ENCODE measurements at places on chromosomes 6 and 20.

DNA sequence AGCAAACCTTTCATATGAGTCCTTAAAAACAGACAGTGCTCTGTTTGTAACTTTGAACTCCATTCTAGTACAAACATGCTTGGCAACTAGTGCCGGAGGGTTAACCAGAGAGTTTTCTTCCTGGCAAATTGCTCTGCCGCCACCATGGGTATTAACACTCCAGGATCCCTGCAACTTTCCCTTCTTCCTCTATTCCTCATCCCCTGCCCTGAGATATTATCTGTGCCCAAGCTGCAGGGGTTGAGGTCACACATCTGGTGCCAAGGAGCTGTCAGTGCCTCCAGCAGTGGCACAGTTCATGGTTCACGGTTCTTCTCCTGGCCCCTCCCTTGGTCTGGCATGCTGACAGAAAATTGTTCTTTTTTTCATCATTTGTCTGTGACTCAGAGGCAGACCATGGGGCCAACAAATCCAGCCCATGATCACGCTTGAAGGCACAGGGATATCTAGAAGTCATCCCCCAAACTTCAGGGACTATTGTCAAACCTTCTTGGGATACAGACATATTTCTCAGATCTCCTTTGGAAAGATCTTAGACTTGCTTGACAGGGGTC is 77.5 kb downstream of the ATXN1 start:
- DNase-seq = no peak

GRCh38 chr6:15062516-15063252 is 183.2 kb upstream of the JARID2 start:
- DNase-seq = no peak

DNA sequence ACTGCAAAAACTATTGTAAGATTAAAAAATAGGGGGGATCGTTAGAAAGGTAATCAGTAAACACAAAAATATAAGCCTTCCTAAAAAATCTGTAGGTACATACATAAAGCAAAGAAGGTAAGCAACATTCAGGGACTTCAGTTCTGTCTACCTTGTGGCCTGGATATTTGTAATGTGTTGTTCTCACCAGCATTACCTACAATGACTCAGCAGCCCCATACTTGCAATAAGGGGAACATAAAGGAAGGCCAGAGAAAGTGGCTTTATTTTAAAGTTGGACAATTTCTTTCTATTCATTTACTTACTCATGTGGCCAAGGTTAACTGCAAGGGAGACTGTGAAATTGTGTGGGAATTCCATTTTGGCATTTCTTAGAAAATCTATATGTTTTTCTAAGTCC is 277.2 kb upstream of the PREP start:
- no peak for DNase-seq

GRCh38 chr6:36029464-36029863 is 1.9 kb downstream of the MAPK14 start:
- no peak for DNase-seq

GRCh38 chr6:38968702-38969149 is 79.9 kb upstream of the GLP1R start:
- no peak for DNase-seq

- DNase-seq = no peak
Measured at GRCh38 chr20:1861347-1861976, 33.7 kb upstream of the SIRPA start.

- DNase-seq = no peak
Measured at GRCh38 chr20:3188823-3189413, 15.6 kb downstream of the DDRGK1 start.

GRCh38 chr20:21251278-21251677 is 51.9 kb upstream of the XRN2 start:
- no peak for DNase-seq

Measured in stimulated activated CD4-positive, alpha-beta T cell treated with anti-CD3 and anti-CD28 coated beads, Interleukin-4, amount 100 ng/mL, for 1 hour (primary cell).